ENCODE measurements at places on chromosomes 6 and 20.
A peak's percentile ranks its signal among the peaks of the same experiment; 100 is the strongest.

DNA sequence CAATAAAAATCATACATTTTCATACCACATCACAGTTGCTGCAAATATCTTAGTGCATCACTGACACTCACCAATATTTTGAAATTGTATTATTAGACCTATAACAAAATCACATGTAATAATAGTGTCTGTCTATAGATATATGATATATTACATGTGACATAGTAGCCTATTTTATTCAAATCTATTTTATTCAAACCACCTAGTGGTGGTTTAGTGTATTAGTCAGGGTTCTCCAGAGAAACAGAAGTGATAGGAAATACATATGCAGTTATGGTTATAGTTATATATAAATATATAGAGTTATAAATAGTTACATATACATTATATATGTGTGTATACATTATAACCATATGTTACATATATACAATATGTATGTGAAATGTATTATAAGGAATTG lies 366.5 kb upstream of the ARID1B start:
- DNase-seq = no peak

- peak; percentile 70 for DNase-seq
These were observed 100.1 kb upstream of the CCDC28A start for GRCh38 chr6:138673346-138674014.

GRCh38 chr6:54179152-54179551 lies 67.9 kb downstream of the MLIP start:
- no peak for DNase-seq

DNA sequence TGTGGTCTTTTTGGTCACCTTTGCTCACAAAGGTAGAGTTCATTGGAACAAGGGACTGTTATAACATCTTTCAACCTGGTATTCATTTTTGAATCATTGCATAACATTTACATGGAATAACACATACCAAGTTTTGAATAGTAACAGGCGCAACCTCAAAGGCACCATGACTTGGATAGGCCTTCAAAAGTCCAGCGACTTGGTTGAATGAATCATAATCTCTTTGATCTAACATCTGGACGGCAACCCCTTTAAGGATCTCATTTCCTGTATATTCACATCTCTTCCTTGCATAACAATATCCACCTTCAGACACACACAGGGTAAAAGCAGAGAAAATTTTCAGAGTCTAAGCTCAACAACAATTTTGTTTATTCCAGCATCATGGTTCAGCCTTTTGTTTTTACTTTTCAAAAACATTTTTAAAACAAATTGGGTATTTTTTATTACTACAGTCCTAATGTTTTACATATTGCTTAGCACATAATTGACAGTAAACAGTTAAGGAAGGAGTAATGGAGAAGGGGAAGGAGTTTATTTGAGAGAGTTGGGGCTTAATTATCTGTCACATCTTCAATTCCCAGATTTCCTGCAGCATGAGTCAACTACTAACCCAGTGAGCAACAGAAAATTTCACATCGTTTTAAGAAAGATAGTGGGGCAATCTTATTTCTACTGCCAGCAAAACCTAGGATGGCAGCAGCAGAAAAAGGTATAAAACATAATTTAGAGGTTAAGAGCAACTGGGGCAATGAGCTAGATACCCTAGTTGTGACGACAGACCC lies 41.8 kb upstream of the F13A1 start:
- no peak for DNase-seq

DNA sequence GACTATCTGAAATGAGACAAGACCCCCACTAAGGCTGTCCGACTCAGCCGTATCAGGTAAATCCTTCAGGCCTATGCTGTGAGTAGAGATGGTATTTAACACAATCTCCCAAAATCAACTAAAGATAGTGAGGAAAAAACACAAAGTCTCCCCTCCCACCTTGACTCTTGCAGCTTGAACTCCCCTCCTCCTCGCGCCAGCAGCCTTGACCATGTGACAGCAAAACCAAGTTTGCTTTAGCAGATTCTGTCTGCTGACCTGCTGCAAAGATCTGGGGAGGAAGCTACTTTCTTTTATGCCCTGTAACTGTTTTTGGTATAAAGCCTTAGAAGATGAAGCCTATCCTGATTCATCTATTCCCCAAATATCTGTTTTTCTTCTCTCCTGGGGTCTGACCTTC lies 509.5 kb downstream of the CDH26 start:
- DNase-seq = no peak
